Hypothalamus (tissue), 51 donors: ENCODE measurements at places on chromosomes 6 and 20.

DNA sequence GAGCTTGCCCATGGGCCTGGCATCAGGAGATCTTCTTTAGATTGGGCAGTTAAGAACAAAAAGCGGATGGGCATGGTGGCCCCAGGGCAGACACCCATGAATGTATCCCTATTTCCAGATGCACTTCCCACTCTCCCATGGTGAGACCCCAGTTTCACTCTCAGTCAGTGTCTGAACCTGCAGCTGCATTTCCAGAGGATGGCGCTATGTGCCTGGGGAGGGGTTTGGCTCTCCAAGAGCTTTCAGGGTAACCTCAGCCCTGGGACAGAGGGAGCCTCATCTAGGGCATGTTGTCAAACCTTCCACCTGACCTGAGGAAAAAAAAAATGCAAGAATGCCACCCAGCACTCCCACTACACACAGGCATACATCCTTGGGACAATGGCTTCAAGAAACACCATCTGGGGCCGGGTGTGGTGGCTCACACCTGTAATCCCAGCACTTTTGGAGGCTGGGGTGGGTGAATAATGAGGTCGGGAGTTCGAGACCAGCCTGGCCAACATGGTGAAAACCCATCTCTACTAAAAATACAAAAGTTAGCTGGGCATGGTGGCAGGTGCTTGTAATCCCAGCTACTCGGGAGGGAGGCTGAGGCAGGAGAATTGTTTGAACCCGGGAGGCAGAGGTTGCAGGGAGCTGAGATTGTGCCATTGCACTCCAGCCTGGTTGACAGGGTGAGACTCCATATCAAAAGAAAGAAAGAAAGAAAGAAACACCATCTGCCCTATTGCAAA lies 1.9 kb downstream of the CST9L start:
- DNase-seq: no peak

DNA sequence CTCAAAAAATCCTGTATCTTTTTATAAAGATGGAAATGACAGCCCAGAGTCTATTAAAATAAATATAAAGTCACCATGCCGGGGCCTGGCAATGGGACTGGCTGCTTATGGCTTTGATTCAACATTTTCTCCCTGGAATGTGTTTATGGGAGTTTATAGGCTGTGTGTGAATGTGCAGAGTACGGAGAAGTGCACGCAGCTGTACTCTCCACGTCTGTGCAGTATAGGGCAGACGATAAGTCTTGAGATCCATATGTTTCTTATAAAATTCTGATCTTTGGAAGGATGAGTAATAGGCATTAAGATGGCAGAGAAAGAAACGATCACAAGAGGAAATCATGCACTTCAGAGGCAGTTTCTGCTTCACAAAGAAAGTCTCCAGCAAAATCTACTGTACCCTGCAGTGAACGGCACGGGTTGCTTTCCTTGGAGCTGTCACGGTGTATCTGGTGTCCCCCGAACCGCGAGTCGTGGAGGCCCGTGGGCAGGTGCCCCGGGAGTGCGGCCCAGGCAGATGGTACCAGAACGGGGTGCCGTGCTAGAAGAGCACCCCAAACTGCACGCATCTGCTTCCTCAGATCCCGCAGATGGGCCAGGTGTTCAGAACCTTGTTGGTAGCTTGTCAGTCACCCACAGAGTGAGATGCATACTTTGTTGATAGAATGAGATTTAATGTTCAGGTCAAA lies 382.5 kb downstream of the TAF4 start:
- no peak for DNase-seq

GRCh38 chr20:31920275-31920855 lies 31.5 kb downstream of the PDRG1 start:
- no peak for DNase-seq

- DNase-seq: no peak
Measured at GRCh38 chr6:10522929-10523573, 1.9 kb downstream of the GCNT2 start.

- DNase-seq: no peak
Measured at GRCh38 chr20:44754554-44754953, 8.9 kb downstream of the KCNK15 start.

DNA sequence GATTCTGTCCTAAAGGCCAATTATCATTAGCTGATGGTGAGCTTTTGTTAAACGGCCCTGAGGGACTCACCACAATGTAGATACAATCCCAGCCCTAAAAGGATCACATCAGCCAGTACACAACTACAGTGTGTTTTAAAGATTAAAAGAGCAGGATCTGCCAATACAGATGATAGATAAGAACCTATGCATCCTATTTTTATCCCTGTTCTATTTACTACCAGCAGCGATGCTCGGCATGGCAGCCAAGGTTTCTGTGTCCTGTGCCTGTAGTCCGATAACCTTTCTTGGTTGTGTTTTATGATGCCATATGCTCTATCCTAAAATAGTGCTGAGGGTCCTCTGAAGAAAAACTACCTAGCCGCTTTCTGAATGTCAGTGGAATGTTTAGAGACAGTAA lies 289.4 kb downstream of the PHACTR1 start:
- DNase-seq: no peak

DNA sequence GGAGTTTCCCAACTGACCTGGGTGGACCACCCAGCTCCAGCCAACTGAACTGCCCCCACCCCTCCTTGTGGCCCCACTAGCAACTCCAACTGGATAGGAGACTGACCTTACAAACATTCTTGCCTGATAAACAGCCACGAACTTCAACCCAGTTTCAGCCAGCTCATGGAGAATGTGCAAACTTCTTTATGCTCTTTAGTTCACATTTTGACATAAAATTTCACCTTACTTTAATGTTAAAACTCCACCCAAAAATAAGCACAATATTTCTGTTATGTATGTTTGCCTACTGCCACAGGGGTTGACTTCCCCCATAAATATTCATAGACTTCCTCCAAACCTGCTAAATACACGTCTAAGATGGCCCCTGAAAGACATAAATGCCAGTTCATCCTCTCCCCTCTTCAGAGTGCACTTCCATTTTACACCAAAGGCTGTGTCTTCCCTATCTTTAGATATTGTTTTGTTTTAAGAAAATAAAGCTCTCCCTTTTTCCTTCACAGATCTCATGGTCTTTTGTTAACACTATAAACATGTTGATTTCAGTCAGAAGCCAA lies 643.7 kb downstream of the EPM2A start:
- DNase-seq: no peak

DNA sequence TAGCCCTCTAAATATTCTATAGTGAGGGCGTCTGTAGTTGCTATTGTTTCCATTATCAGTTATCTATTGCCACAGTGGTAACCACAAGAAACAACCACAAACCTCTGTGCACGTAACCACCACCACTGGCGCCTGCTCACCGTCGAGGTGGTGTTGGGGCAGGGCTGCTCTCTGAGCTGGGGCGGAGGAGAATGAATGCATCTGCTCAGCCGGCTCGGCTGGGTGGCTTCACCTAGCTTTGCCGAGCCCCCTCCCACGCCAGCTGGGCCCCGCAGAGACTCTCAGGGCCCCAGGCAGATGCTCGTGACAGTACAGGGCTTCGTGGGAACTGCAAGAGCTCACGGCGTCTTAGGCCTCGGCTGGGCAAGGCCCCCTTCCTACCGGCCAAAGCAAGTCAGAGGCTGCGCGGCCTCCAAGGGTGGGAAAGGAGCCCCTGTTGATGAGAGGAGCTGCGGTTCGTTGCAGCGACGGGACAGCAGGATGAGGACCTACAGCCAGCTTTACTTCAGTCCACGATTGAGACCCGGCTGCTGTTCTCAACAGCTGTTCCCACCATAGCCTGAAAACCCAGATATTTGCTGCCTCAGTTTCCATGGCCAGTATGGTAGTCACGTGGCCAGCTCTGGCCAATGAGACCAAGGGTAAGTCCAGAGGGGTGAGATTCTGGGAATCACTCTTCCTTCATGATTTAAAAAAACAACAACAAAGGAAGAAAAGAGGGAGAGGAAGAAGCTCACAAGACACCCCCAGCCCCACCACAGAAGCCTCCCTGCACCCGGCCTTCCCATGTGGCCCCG lies 120.2 kb upstream of the AFDN start:
- DNase-seq: no peak

DNA sequence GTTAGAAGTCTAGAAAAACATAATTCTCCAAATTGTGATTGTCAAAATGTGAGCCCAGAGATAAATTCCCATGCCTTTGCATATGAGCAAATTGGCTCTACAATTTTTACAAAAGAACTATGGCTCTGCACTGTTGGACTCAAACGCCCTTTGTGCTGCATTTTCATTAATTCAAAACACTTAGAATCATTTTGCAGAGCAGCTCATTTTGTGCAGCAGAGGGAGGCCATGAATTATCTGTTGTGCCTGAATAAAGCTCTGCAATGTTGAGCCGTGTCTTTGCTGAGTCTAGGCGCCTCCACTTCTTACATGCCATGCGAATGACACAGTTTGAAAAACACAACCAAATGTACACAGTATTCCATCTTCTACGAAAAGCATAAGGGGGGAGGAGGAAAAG lies 230.2 kb downstream of the PRKN start:
- DNase-seq: no peak

GRCh38 chr20:34189572-34190163 lies 51.6 kb upstream of the ASIP start:
- no peak for DNase-seq

DNA sequence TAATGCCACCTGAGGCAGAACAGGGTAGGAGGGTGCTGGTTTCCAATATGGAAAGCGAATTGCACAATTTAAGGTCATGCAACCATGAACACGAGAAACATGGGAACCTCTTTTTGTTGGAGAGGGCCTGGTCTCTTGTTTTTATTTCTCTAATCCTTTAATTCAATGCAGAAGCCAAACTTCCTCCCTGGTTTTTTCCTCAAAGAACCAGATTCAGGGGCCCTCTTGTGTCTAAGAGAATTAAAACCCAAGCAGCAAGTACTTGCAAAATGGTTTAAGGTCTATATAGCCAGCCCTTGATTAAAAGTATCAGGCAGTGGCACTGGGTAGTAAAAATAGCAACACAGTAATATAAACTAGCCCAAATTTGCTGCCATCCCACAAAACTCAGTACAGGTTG lies 19.5 kb downstream of the GSTA4 start:
- DNase-seq: no peak

- DNase-seq: peak; percentile 6
Measured at GRCh38 chr6:97009781-97010492, 85.4 kb downstream of the KLHL32 start.

- DNase-seq: no peak
Measured at GRCh38 chr6:159299566-159299965, 130.4 kb downstream of the FNDC1 start.

GRCh38 chr20:59365611-59366285 lies 65.3 kb downstream of the EDN3 start:
- DNase-seq: no peak

DNA sequence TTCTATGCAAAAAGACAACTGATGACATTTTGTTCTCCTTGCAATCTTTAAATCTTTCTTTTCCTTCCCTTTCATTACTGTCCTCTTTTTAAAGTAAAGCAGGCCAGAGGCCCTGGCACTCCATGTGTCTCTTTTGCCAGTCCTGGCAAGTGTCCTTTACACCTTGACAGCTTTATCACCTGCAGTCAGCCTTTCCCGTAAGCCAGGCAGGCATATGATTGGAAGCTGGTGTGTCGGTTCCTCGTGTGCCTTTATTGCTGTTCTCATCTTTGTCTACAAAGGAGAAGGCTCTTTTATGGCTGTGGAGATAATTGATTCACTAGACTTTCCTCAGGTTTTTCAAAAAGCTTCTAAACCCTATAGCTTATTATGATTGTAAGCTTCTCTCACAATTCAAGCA lies 162.3 kb upstream of the FBXL4 start:
- DNase-seq: no peak

GRCh38 chr6:135465307-135465706 lies 32.2 kb downstream of the AHI1 start:
- DNase-seq: no peak

- no peak for DNase-seq
Measured at GRCh38 chr6:151207674-151208073, 32.1 kb upstream of the AKAP12 start.

- DNase-seq: no peak
Measured at GRCh38 chr20:53580376-53581111, 13.1 kb downstream of the ZNF217 start.

GRCh38 chr20:53935344-53936084 lies 134.9 kb downstream of the BCAS1 start:
- no peak for DNase-seq

DNA sequence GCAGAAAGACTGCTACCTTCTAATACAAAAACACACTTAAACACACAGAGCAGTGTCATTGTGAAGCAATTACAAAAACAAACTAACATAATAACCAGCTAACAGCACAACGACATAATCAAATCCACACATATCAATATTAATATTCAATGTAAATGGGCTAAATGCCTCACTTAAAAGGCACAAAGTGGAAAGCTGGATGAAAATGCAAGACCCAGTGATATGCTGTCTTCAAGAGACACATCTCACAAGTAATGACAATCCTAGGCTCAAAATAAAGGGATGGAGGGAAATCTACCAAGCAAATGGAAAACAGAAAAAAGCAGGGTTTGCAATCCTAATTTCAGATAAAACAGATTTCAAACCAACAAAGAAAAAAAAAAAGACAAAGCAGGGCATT lies 67.8 kb upstream of the HTR1E start:
- DNase-seq: no peak

GRCh38 chr6:20085817-20086216 lies 126.5 kb downstream of the MBOAT1 start:
- no peak for DNase-seq

DNA sequence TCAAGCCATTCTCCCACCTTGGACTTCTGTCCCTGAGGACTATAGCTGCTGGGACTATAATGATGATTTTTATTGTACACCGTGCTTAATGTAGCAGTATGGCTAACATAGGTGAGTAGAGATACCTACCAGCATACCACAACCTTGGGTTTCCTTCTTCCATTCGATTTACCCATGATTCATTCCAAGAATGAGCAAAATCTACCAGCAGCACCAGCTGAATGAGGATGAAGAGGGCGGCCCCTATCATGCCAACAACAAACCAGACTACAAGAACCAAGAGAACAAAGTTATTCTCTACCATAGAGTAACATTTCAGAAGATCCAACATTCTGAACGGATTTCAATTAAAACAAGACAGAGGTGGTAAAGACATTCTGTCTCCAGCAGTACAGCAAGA lies 12.1 kb downstream of the SERINC3 start:
- no peak for DNase-seq

GRCh38 chr6:38997128-38997761 lies 51.3 kb upstream of the GLP1R start:
- no peak for DNase-seq

- no peak for DNase-seq
Measured at GRCh38 chr6:42819803-42820511, 38.1 kb downstream of the BICRAL start.

- no peak for DNase-seq
Measured at GRCh38 chr6:37283268-37283667, 25.3 kb upstream of the TMEM217 start.
